GM13976 (cell line): ENCODE measurements at places on chromosomes 2 and 18.

- DNase-seq, result no peak
Observed at GRCh38 chr2:66749566-66749965, 314.6 kb downstream of the MEIS1 start.

- no peak for DNase-seq
Observed at GRCh38 chr2:68193787-68194372, 36.2 kb downstream of the PNO1 start.

- DNase-seq, result no peak
Observed at GRCh38 chr2:50596515-50596914, 435.4 kb downstream of the NRXN1 start.

DNA sequence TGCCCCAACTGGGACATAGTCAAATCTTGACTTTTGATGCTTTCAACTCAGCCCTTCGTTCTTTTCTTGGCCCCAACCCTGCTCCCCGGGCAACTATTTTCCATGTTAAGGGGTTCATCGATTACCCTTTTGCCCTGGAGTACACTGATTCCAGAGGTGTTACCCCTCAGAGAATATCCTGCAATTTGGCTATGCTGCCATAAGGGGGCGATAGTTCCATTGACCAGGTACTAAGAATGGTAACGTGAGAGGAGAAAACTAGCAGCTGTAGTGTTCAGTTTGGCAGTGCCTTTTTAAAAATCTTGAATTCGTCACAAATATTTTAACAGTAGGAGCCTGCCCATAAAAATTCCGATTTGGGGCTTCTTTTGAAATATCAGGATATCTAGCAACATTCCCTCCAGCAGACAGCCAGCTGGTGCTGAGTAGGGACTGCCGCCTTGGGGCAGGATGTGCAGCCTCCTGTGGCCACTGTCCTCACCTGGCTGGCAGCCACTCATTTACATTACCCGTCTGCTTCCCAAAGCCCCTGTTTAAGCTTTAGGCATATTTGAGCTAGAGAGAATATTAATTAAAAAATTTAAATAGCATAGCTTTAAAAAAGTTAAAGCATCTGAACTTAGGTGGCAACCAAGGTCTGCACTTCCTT lies 146.3 kb upstream of the SKOR2 start:
- DNase-seq, result peak; percentile 49
